ENCODE measurements at places on chromosomes 4 and X. TPM values are rescaled to one million over a fixed set of nuclear protein-coding genes. Genes with fewer than 3 reads are reported as not detected.

MCF2 gene
- total RNA-seq = 0.13 TPM

UBE2K gene
- 19.0 TPM for total RNA-seq

FGFRL1 gene
- total RNA-seq = 14.7 TPM

CFP gene
- 0.26 TPM for total RNA-seq

SOWAHD gene
- total RNA-seq = under 0.01 TPM

WNK3 gene
- total RNA-seq = 0.51 TPM

SPANXA1 gene
- not detected for total RNA-seq

DNA sequence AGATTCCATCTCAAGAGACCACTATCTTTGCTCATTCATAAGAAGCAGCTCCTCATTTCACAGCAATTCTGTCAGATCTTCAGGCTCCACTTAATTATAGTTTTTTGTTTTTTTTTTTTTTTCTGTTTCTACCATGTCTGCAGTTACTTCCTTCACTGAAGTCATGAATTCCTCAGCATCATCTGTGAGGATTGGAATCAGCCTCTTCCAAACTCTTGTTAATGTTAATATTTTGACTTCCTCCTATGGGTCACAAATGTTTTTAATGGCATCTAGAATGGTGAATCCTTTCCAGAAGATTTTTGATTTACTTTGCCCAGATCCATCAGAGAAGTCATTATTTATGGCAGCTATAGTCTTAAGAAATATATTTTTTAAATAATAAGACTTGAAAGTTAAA is 53.1 kb downstream of the BMP2K start:
- DNase-seq = no peak

GRCh38 chrX:101078716-101079598 is at the start of gene TMEM35A:
Gene TMEM35A (plus strand): TSS chrX:101078879. CDS start chrX:101079003, 124 bp downstream.
- no peak for DNase-seq

DNA sequence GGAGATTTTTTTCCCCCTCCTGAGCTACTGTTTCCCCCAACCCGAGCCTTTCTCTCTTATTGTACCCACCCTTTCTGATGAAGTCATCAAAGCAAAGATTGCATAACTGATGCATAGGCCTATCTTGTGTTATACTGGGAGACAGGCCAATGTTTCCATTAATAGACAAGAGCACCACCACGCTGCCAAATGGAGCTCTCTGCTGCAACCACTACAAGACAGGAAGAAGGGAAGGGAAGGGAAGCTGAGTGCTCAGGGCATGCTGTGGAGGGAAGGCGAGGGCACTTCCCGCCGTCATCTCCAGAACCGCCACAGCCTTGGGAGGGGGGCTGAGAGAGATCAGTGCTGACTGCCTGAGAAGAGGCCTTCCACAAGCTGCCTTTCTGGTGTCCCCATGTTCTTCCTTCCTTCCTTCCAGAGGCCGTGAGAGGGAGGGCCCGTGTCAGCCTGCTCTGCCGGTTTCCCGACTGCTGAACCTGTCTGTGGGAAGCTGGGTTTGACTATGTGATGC is 75.0 kb downstream of the MGST2 start:
- peak; percentile 94 for DNase-seq

DNA sequence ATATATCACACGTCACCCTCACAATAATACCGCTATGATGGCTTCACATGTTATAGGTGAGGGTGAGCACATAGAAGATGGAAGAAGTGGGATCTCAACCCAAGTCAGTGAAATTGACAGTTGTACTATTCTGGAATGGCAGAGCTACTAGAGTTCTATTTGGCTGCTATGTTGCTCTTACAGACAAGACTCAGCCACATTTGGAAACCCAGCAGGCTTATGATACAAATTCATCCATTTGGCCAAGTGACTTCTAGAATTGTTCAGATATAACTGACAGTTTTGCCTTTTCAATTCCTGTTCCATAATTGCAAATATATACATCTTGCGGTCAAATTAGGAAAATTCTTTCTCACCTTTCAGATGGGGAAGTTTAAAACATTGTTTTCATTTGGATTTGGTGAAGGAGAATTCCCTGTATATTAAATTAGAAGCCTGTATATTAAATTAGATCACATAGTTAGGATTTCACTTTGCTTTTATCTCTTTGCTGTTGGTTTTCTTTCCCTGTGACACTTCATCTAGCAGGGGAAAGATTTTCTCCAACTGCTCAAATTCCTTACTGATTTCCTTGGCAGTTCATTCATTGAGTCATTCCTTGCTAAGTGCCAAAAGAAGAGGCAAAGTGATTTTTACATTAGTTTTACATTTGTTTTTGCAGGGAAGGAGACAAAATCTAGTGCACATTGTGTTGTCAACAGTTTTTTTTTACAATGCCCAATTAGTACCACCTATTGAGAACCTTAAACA is 120.6 kb upstream of the TBC1D9 start:
- no peak for DNase-seq

DNA sequence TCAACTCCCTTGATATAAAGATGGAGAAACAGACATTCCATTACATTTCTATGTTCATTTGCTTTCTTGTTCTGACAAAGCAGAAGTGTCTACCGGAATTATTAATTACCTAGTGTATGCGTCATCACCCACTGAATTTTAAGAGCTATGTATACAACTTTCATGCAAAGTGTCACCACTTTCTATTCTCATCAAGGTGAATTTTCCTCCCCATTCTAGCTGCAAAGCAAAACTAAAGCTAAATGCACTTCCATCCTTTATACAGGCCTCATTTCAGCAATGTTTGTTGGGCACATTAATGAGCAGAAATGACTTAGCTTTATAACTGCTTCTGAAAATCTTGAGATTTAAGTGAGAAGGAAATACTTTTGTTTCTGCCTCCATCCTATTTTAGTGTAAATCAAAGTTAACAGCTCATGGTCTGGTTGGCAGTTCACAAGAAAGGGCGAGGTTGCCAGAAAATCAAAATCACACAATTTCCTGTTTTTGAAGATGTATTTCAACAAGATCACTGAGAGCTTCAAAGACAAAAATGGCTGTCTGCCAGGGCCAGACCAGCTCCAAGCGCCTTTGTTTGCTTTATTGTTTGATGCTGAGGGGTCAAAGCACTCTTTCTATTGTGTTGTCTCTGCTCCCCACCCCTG is 7.2 kb upstream of the FAM9C start:
- no peak for DNase-seq

DNA sequence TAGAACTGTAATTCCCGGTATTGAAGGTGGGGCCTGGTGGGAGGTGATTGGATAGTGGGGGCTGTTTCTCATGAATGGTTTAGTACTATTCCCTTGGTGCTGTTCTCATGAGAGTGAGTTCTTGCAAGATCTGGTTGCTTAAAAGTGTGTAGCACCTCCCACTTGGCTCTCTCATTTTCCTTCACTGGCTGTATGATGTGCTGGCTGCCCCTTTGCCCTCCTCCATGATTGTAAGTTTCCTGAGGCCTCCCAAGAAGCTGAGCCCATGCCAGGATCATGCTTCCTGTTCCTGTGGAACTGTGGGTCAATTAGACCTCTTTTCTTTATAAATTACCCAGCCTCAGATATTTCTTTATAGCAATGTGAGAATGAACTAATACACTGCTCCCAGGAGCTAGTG is 8.7 kb downstream of the ANXA10 start:
- no peak for DNase-seq

GRCh38 chrX:134936542-134936941 is 54.2 kb upstream of the SMIM10 start:
- peak; percentile 63 for DNase-seq

GRCh38 chr4:95358421-95358820 is 190.4 kb downstream of the UNC5C start:
- DNase-seq = no peak

DNA sequence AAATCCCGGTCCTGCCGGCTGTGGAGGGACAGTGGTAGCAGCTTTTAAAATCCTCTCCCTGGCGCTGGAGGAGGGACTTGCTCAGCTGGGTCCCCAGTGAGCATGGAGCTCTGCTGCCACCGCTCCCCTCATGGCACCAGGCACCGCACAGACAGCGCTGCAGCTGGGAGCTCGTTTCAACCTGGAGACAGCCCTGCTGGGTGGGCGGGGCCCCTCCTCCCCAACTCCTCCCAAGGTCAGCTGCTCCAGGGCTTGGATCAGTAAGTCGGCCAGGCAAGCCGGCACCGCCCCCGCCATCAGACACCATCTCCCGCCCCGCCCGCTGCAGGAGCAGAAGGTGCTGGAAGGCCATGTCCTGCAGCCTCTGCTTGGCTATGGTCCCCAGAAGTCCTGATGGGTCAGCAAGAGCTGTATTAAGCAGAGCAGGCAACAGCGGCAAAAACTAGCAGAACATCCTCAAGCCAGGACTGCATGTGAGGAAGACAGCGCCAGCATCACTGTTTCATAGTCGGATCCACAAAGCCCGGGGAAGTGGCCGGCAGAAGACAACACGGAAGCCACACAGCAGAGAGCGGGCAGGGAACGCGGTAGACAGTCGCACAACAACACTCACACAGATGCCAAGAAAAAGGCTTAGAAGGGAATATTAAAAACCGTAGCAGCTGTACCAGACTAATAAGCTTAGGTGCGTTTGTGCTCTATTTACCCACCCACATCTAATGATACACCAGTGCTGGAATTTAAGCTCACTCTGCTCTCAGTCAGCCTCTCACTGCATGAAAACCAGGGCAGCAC is 16.2 kb downstream of the ZFYVE28 start:
- DNase-seq = peak; percentile 28

DNA sequence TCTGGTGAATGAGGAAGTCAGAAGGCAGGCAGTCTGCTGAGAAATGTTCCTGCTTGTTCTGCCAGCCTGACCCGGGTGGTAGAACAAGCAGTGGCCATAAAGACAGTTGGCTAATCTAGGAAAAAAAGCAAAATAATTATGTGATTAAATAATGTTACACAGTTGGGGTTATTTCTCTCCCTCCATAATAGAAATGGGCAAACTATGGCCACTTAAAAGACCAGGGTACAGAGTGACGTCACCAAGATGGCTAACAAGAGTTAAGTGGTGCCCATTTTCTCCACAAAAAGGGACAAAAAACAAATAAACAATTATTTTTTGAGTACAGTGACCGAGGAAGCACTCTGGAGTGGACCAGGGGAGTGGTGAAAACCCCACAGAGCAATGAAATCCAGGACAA is 16.1 kb upstream of the SPANXD start:
- no peak for DNase-seq

DNA sequence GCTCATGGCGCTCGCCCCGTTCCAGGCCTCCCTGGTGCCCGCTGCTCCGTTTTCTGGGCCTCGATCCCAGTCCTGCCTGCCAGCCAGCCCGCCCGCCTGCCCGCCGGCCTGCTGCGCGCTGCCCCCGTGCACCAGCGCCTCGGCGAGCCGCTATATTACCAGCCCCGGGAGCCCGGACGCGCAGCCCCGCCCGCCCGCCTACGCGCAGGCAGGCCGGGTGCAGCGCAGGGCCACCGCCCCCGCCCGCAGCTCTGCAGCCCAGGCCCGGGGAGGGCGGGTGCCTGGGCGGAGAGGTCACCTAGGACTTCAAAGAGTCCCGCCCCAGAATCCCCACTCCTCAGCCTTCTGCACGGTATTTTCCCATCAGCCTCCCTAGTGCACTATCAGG is at the start of gene MAOB:
Gene MAOB, minus strand, starts transcription at position 157 of the 388 bp plus-strand sequence. Its CDS starts 151 bp downstream, at position 6.
- DNase-seq = no peak

- no peak for DNase-seq
Measured at GRCh38 chrX:20402956-20403355, 136.2 kb upstream of the RPS6KA3 start.

GRCh38 chrX:80667967-80668366 is 141.7 kb downstream of the BRWD3 start:
- DNase-seq = no peak

DNA sequence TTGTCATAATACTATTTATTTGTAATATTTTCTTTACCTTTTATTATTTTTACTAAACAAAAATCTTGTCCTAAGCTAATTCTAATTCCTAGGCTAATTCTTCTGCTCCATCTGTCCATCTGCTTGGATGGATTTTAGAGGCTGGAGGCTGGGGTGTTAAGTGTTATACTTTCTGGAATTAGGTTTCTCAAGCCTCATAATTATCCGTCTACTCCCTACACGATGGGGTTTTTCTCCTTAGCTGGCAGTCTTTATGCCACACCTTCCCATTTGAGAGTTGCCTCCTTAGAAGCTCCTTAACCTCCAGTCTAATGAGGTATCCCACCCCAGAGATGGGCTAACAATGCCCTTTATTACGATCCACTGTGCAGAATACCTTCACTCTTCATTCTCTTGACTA is 37.6 kb upstream of the LGI2 start:
- DNase-seq = no peak

GRCh38 chrX:27915617-27916016 is 65.6 kb downstream of the DCAF8L1 start:
- peak; percentile 5 for DNase-seq

Data from bronchial epithelial cell (primary cell).